ENCODE measurements at places on chromosomes 2 and 18.

DNA sequence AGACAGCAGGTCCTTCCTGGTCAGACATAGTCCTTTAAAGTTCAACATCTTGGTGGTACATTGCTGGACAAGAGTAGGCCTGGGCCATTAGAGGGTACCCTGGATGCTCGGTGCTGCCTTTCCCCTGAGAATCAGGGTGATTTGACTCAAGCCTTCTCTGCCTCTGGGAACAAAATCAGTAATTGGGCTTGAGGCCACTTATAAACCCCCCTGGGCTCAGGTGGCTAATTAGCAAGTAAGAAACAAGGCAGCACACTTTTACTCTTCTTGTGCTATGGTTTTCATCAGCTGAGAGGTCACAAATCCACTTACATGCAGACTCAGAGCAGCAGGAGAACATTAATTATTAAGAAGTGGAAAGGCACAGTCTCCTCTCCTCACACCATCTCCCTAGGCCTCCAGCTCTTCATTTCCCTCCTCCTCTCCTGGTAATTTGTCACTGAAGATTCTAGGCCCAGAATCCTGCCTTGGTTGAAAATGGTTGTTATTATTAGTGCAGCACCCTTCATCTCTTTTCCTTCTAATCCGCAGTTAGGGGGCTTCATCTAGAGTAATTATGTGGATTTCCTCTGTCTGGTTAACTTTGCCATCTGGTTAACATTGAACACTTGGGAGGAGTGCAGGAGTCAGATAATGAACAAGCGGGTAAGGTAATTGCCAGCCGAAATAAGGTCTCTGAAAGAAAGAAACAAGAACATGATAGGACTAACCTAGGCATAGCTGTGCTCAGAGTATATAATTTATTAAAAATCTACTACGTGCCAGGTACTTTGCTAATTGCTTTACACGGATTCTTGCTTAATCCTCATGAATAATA, 29.7 kb upstream of the CASP10 start:
- no peak for DNase-seq

- no peak for DNase-seq
These were observed 2.0 kb upstream of the TRPM8 start for GRCh38 chr2:233915128-233915527.

DNA sequence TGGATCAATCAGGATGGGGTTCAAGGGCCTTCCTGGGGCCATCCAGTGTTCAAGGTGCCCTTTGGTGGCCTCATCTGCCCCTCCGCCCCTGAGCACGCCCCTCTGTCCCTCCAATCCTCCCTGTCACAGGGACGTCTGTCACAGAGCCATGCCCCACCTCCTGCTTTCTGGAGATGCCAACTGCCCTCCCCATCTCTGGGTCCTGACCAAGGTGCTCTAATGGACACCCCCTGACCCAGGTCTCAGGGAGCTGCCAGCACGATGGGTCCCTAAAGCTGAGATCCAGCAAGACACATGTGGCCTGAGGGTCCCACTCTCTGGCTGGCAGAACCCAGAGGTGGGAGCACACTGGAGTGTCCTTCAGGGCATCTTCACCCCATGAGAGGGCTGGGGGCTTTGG, 2.1 kb upstream of the TEKT4 start:
- no peak for DNase-seq

DNA sequence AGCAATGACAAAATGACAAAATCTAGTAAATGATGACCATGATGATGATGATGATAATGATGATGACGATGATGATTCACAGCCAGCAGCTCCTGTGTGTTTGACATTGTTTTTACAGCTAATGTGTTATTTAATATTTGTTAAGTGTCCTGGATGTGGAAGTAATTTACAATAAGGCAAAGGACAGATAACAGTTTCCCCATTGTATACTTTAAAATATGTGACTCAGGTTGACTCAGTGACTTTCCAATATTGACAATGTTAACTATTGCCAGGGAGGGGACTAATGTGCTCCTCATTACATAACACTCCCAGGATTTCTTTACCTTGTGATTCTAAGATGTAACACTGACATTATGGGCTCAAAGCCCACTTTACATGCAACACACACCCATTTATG, 602.2 kb downstream of the FBXO15 start:
- DNase-seq: no peak

DNA sequence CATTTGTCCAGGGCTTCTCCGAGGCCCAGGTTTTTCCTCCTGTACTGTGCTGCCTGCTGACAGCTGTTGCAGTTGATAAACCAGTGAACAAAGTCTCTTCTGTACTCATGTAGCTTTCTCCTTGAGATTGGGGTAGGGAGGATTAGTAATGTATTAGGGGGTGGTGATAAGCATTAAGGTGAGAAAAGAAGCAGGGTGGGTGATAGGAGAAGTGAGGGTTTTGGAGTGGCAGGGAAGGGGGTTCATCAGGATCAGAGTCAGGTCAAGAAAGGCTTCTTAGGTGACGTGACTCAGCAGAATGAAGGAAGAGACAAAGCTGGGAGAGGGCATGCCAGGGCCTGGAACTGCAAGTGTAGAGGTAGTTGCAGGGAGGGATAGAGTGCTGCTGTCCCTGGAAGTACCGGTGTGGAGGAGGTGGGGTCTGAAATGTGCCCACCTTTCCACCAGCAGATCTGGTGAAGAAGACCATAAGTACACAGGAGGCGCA, 48.7 kb downstream of the PKP4 start:
- DNase-seq: no peak

- DNase-seq: no peak
These were observed 23.8 kb downstream of the RDH14 start for GRCh38 chr2:18536697-18537096.

DNA sequence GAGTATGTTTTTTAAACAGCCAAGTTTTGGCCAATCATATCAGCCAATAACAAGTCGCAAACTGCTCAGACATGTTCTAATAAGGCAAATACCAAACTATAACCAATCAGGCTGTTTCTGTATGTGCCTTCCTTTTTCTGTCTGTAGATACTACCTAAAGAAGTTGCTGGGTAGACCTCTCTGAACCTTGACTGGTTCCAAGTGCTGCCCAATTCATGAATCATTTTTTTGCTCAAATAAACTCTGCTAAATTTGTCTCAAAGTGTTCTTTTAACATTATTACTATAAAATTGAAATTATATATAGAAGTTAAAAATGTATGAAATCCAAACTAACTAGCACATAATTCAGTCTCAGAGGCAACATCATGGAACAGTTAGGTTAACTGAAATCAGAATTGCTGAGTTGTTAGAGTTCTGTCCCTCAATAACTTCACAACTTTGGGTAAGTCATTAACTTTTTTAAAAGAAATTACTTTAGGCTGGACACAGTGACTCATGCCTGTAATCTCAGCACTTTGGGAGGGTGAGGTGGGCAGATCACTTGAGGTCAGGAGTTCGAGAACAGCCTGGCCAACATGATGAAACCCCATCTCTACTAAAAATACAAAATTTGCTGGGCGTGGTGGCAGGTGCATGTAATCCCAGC, 4.9 kb upstream of the TTC21B start:
- DNase-seq: no peak

GRCh38 chr2:80482276-80482675, 177.7 kb upstream of the LRRTM1 start:
- no peak for DNase-seq

GRCh38 chr2:5365871-5366461, 326.2 kb upstream of the SOX11 start:
- DNase-seq: peak; percentile 14

DNA sequence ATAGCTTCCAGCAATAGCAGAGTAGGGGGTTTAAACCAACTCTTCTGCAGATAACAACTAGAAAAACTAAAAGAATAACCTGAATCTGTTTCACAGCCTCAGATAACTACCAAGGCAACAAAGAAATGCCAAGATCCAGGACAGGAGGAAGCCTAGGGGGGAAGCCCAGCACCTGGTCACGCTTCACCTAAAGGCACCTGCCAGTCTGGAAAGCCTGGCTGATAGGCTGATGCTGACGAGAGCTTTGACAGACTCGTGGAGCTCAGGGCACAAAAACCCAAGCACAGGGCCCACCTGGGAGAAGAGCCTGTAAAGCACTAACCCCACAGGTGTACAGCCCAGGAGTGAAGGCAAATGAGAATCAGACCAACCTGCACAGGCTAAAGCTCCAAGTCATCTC, 22.6 kb downstream of the EIPR1 start:
- DNase-seq: no peak

DNA sequence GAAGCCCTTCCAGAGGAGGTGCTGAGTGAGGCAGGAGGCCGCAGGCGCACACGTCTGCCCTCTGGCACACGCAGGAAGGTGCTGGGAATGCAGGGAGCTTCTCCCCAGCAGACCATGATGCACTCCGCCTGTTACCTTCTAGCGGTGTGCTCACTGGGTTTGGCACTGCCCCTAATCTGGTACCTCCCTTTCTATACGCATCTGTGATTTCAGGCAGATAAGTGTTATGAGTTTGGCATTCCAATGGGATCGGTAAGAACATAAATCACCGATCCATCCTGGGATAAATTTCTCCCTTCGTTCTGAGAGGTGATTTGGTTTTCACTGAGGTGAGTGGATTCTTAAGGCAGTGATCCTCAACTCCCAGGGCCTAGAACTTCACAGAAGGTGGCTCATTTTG, 34.6 kb downstream of the ODC1 start:
- no peak for DNase-seq

GRCh38 chr2:198782734-198783133, 675.0 kb downstream of the SATB2 start:
- DNase-seq: no peak

- no peak for DNase-seq
These were observed 38.7 kb upstream of the PTPN4 start for GRCh38 chr2:119721043-119721442.

DNA sequence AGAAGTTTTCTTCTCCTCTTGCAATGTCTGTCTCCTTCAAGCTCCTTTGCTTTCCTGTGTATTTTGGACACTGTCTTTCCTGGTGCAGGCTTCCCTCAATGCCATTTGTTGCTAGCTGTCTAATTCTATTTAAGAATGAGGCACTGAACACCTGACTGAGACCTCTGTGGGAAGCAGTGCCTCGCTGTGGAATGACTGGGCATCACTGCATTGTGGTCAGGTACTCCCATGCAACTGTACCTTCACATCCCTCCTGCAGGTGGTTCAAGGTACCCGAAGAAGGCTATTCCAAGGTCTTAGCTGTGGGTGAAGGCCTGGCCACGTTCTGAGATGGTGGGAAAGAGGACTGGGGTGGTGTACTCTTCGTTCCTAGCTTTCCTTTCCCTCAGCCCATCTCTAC, 152.8 kb upstream of the CTAGE1 start:
- no peak for DNase-seq

GRCh38 chr2:241481687-241482086, 26.7 kb downstream of the STK25 start:
- no peak for DNase-seq

DNA sequence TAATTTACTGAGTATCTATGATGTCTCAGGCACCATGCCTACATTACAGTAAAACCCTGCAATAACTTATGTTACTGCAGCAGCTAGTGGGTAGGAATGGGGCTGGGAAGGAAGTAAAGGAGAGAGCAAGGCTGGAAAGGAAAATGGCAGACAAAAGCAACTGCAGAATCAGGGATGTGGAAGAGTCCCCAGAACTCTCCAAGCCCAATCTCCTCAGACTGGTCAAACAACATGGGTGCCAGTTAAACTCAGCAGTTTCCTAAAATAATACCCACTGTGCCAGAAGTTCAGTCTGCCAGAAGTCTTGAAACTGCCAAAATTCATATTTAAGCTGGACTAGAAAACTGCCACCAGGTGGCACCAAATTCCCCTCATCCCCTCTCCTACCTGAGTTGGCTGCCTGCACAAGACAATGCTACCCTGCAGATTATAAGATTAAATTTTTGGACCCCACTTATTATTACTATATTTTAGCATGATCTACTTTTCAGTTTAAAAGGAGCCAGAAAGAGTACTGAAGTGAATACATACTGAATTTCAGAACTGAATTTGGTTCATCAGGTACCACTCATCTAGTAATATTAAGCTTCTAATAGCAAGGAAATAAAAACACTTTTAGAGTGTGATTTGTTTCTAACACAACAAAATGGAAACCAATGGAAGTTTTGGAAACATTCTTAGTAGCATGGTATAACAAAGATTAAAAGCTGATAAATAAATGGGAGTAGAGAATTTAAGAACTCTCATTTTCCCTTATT, 86.8 kb upstream of the DNER start:
- peak; percentile 64 for DNase-seq

GRCh38 chr2:10482460-10482859, 34.3 kb upstream of the ODC1 start:
- DNase-seq: no peak

GRCh38 chr2:66269166-66269565, 165.8 kb upstream of the MEIS1 start:
- no peak for DNase-seq

DNA sequence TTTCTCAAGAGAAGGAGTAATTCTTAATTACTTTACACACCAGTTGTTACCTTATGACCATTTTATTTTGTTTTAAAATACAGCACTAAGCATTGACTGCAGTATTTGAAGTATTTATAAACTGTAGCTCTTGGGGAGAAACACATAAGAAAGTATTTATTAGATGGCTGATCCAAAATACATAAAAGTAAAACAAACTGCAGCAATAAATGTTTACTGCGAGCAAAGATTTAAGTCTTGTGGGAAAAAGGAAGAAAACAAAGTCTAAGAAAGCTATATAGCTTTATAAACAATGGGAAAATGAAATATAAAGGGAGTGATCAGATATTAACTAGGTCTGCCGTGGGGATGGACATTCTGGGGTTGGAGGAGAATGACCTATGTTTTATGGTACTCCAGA, 347.2 kb upstream of the ZC3H15 start:
- no peak for DNase-seq

GRCh38 chr2:232137356-232138147, 176.0 kb downstream of the DIS3L2 start:
- no peak for DNase-seq
